Memory B cell (primary cell): ENCODE measurements at places on chromosomes 1 and 21.

- DNase-seq = no peak
- H3K27me3 ChIP-seq = no peaks in the 10 kb centered on the region
- no peak overlapping the region for H3K27ac ChIP-seq
- peaks cover 2% of the 10 kb centered on the region for H3K4me1 ChIP-seq
- no peak overlapping the region for H3K4me3 ChIP-seq
- H3K36me3 ChIP-seq = no peaks in the 10 kb centered on the region
These were observed 79.8 kb upstream of the ROR1 start for GRCh38 chr1:63693944-63694571.

GRCh38 chr1:175530183-175530582, 213.2 kb downstream of the TNR start:
- no peaks in the 10 kb centered on the region for H3K27me3 ChIP-seq
- H3K36me3 ChIP-seq = peaks cover 9% of the 10 kb centered on the region
- DNase-seq = no peak
- peaks cover 6% of the 10 kb centered on the region for H3K4me1 ChIP-seq

DNA sequence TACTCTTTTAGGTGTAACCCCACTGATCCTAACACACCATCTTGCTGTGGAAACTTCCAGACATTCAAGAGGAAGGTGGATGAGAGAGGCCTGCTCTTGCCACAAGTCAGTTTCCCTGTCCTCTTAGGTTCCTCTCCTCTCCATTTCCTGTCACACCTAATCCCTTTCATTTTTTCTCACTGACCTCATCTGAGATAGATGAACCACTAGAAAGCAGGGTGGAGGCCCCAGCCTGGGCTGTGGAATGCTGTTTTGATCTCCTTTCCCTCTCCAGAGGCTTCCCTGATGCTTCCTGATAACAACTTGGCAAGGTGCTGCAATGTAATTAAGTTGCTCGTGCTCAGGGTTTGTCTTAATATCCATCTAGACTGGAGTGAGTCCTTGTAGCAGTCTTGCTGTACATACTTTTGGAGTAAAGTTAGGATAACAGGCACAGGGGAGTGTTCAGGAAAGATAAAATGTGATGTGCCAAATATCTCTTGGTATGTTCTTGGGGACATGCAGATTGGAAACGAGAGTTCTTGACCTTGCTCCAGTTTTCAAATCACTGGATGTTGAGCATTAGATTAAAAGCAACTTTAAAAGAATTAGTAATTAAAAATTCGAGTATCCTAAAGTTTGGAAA, 11.2 kb downstream of the LRRC42 start:
- H3K36me3 ChIP-seq = peaks cover 10% of the 10 kb centered on the region
- no peak for DNase-seq
- no peaks in the 10 kb centered on the region for H3K27me3 ChIP-seq
- H3K4me1 ChIP-seq = no peaks in the 10 kb centered on the region
- no peak overlapping the region for H3K27ac ChIP-seq
- no peak overlapping the region for H3K4me3 ChIP-seq

GRCh38 chr21:14560139-14560538, 14.0 kb upstream of the SAMSN1 start:
- peaks cover 2% of the 10 kb centered on the region for H3K36me3 ChIP-seq
- DNase-seq = no peak
- H3K27me3 ChIP-seq = no peaks in the 10 kb centered on the region
- no peak overlapping the region for H3K4me3 ChIP-seq
- H3K4me1 ChIP-seq = peaks cover 20% of the 10 kb centered on the region
- H3K27ac ChIP-seq = peak overlapping the region; percentile 26

DNA sequence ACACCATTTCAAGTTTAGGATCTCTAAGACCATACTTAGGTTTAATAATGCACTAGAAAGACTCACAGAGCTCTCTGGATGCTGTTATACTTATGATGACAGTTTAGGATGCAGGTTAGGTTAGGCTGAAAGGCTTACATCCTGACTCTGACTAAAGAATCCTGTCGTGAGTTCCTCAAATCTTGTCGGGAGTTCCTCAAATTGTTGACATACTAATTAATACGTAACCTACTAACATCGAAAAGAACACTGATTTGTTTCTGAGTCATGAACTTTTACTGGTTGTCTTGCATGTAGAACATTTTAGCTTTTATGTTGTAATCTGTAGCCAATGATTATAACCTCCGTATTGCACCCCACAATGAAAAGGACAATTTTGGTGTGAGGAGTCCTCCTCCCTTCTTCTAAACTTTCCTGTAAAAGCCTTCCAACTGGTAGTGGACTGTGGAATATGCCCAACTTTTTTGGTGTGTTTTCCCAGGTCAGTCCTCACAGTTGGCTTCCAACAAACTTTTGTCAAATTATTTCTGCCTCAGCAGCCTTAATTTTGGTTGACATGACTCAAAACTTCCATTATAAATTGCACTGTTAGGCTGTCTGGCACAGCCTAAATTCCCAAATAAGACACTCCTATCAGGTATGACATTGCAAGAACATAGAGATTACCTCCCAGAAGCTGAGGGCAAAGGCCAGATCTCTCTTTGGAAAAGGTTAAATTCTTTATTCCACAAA, 107.9 kb upstream of the PALMD start:
- DNase-seq = no peak
- no peaks in the 10 kb centered on the region for H3K4me1 ChIP-seq
- no peak overlapping the region for H3K27ac ChIP-seq
- no peaks in the 10 kb centered on the region for H3K36me3 ChIP-seq
